NCI-H1436 treated with DMSO at 0.1 percent for 48 hours (cell line): ENCODE measurements at places on chromosomes 1 and 21.
A peak's percentile ranks its signal among the peaks of the same experiment; 100 is the strongest.

DNA sequence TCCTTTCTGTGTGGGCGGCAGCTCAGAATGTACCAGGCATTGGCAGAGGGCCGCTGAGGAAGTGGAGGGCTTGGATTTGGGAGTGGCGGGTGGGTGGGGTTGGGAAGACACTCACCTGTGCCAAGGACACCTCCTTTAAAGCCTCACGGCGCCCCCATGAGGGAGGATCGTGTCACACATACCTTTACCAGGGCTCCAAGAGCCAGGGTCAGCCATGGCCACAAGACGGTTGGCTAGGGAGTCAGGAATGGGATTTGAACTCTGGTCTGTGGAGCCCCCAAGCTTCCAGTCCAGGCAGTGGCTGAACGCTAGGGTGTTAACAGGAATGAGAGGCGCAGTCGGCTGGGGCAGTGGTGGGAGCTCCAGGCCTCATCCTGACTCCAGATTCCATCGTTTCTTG, 4.6 kb downstream of the NBL1 start:
- DNase-seq = no peak

DNA sequence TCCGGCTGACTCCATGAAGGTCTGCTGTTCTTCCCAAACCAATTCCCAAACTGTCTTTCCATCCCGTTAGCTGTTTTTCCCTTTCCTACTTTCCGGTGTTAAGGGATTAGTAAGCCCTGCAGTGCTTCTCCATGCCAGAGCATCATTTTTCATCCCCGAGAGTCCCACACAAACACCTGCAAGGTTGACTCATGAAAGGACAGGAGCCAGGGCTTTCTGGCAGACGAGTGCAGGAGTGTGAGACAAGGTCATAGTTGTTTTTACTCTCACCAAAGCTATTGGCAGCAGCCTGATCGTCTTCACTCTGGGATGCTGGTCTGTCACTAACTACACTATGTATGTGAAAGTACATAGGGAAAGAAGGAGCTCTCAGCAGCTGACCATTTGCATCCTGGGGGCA, 10.2 kb upstream of the BECN2 start:
- DNase-seq = no peak

GRCh38 chr1:28510273-28510969, 4.6 kb downstream of the RCC1 start:
- no peak for DNase-seq

DNA sequence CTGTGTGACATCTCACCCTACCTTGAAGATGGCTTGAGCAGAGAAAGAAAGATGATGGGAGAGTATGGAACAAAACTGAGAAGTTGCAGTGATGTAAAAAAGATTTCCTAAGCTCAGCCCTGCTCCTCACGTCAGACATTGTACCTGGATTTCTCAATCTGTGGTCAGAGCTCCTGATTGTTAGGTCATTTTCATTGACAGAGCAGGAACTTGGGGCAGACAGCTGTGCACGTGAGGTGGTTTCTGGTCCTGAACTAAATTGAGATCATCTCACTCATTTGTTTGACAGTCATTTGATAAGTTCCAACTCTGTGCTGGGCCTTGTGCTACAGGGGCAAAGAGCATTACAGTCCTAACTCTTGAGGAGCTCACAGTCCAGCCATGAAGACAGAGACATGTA, 10.2 kb downstream of the TRAF3IP3 start:
- no peak for DNase-seq

DNA sequence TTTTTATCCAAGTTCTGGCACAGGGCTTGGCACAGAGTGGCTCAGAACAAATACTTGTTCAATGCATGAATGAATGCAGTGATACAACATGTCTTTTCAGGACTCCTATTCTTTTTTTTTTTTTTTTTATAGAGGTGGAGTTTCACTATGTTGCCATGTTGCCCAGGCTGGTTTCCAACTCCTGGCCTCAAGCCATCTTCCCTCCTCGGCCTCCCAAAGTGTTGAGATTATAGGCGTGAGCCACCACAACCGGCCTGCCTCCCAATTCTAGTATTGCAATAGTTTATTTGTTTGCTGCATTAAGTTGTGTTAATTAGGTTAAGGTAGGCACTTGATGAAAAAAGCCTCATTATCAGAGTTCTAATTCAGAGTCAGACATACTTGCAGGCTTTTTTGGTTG, 17.9 kb downstream of the UBE4B start:
- no peak for DNase-seq

DNA sequence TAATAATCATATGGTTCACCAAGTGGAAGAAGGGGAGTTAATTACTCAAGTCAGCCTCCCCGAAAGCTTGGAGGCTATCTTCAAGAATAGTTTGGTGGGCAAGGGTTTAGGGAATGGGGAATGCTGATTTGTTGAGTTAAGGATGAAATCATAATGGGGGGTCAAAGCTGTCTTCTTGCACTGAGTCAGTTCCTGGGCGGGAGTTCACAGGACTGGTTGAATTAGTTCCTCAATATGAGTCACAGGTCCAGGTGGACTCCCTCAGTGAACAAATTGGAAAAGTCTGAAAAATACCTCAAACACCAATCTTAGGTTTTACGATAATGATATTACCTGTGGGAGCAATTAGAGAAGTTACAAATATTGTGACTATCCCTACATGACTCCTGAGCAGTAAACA, 115.2 kb upstream of the COA6 start:
- no peak for DNase-seq

- no peak for DNase-seq
Observed at GRCh38 chr1:164891615-164892014, 332.6 kb downstream of the PBX1 start.

- DNase-seq = no peak
Observed at GRCh38 chr1:4937876-4938534, 283.6 kb downstream of the AJAP1 start.

DNA sequence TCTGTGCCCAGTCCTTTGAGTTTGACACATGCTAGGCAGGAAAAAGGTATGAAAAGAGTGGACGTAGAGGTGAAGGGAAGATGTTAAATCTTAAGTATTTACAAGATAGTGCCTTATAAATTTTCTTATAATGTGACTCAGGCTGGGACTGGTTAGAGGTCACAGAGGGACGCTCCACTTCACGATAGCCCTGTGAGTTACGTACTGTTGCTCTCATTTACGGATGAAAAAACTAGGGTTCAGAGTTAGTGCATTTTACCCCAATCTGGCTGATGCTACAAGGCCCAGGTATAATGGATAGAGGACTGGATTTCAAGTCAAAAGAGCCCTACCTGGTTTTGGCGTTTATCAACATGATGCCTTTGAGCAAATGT, 1.4 kb upstream of the TUT4 start:
- no peak for DNase-seq

GRCh38 chr1:56880774-56881173, 26.2 kb downstream of the C8A start:
- no peak for DNase-seq

GRCh38 chr21:36735724-36736320, 36.9 kb downstream of the SIM2 start:
- DNase-seq = no peak

DNA sequence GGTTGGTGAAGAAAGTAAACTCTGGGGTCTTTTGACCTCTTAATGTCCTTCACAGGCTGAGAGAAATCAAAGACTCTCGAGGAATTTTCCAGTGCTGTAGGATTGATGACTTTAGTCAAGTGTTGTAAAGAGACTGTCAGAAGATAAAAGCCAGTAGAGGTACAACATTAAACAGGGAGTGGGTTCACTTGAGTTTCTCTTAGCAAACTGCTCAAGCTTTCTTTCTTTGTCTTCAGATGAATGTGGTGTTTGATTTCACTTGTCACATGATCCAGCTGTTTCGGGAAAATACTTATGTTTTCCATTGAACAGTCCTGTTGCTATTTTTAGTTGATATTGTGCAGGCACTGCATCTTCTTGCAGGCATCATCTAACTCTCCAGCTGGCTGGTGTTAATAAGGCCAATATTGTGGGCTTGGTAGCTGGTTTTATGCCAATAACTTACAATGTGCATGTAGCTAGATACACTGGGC, 45.6 kb downstream of the XCL2 start:
- DNase-seq = peak; percentile 2

DNA sequence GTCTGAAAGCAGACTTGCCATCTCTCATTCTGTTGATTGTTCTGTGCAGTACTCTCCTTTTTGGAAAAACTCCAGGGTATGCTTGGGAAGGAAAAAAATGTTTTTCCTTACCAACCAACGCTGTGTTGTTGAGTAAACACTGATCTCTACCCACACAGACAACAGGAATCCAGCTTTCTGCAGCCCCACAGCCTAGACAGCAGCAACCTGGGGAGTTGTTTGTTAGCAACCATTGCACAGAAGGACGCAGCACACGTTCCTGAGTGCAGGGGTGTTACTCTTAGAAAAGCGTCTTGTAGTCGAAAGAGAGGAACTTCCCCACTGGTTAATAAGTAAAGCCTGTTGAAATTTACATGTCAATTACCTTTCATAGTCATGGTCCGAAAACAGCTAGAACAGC, 56.6 kb downstream of the SMYD2 start:
- no peak for DNase-seq

DNA sequence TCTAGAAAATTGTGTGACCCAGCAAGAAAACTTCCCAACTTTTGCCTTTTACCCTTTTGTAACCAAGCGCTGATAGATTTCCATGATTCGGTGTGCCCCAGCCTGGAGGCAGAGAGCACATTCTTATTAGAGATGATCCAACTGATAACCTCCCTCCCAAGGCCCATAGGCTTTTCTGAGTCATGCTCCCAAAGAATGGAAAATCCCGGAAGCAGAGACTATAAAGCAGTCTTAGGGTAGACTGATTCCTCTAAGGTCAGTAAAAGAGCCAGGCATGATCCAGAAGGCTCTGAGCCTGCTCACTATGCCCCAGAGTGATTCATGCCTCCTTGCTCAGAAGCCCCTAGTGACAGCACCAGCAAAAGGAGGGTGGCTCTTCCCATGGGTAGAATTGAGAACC, 4.3 kb downstream of the CAMK1G start:
- no peak for DNase-seq

- no peak for DNase-seq
Observed at GRCh38 chr1:47405697-47406096, 10.4 kb upstream of the FOXE3 start.

DNA sequence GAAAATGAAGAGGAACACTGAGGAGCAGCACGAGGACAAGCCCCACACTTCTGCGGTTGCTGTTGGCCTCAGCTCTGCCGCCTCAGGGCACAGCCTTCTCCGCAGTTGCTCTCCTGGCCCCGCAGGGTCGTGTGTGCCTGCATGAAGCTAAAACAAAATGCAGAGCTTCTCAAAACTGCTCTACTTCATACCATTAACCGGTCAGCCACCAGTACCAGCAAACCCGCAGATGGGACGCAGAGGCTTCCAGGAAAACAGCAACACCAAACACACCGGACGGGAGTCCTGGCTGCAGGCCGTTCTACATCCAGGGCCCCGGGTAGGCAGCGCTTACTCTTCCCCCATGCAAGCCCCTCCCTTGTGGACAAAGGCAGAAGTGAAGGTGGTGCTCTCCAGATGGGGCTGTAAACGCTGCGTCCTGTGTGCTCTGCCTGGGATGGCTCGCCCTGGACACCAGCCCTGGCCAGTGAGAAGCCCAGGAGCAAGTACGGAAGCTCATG, 7.1 kb upstream of the C1orf159 start:
- DNase-seq = no peak

DNA sequence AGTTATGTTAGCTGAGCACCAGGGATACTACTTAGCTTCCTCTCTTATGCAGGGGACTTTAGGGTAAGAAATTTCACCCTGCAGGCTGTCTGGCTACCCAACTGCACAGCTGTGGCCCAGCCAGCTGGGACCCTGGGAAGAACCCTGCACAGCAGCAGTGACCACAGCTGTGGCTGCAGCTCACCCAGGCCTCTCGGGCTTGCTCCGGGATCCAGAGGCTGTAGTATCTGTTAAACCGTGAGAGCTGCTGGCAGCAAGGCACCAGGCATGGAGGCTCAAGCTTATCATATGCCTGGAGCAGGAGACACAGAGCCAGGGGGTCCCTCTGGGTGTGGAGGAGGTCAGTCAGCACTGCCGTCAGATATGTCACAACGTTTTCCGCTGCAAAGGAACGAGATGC, 40.3 kb downstream of the URB1 start:
- DNase-seq = no peak

GRCh38 chr1:43942411-43942810, 4.3 kb upstream of the IPO13 start:
- DNase-seq = no peak

DNA sequence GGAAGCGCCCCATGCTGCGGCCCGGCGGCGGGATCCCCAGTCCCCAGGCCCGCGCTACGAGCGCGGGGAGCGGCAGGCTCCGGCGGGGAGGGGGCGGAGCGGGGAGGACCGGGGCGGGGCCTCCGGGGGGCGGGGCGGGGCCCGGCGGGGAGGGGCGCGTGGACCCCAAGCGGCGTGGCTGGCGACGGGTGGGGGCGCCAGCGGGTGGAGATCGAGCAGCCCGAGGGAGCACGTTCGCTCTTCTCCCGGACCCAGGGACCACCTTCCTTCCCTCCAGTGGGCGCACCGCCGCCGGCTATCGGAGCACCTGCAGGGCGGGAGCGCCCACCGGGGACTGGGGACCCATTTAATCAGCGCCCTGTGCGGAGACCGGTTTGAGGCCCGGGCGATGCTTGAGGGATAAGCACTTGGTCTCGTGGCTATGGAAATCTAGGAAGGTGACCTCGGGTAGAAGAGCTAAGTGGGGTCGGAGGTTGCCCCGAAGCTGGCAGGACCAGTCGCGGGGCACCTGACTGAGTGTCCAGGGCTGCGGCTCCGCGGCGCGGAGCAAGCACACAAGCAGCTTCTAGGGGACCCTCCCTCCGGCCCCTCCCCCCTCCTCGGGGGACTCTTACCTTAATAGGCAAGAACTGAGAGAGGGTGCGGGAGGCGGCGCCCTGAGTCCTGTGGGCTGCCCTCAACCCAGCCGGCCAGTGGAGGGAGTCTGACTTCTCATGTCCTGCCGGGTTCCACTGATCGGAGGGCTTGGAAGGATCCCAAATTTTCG, at the start of gene TSPAN2:
Gene TSPAN2, minus strand, starts transcription at position 84 of the 766 bp plus-strand sequence. Its CDS starts 71 bp downstream, at position 13.
- no peak for DNase-seq
